ENCODE measurements at places on chromosomes 2 and 18.
A peak's percentile ranks its signal among the peaks of the same experiment; 100 is the strongest.

DNA sequence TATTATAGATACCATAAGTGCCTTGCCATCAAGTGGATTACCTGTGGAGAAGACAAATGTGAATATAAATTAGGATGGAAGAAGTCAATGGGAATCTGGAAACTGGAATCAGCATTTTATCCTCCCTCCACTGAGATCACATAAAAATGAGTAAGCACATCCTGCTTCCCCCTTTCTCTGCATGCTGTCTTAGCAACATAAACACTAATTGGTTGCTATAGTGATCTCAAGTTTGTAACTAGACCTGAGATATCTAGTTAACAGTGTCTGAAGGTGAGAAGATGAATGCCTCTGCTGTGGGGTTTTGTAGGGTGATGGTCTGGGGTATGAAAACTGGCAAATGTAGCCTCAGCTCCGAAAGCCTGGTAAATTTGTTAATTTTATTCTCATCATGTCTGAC lies 1357.5 kb upstream of the CELF4 start:
- no peak for DNase-seq

DNA sequence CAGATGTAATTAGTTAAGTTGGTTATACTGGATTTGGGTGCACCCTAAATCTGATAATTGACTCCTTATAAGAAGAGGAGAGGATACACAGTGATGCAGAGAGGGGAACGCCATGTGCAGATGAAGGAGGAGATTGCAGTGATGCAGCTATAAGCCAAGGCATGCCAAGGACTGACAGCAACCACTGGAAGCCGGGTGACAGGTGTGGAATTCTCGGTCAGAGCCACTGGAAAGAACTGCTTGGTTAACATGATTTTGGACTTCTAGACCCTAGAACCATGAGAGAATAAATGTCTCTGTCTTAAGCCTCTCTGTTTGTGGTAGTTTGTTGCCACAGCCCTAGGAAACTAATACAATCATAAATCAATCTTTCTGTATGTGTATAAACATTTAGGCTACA lies 403.3 kb upstream of the CDH20 start:
- no peak for DNase-seq

- DNase-seq: no peak
Measured at GRCh38 chr2:44954889-44955592, 13.5 kb downstream of the SIX3 start.

GRCh38 chr2:225073198-225073597 lies 30.9 kb upstream of the DOCK10 start:
- DNase-seq: no peak

GRCh38 chr2:68834737-68835376 lies 36.3 kb downstream of the BMP10 start:
- no peak for DNase-seq

- DNase-seq: no peak
Measured at GRCh38 chr2:54029721-54030395, 59.1 kb upstream of the PSME4 start.

DNA sequence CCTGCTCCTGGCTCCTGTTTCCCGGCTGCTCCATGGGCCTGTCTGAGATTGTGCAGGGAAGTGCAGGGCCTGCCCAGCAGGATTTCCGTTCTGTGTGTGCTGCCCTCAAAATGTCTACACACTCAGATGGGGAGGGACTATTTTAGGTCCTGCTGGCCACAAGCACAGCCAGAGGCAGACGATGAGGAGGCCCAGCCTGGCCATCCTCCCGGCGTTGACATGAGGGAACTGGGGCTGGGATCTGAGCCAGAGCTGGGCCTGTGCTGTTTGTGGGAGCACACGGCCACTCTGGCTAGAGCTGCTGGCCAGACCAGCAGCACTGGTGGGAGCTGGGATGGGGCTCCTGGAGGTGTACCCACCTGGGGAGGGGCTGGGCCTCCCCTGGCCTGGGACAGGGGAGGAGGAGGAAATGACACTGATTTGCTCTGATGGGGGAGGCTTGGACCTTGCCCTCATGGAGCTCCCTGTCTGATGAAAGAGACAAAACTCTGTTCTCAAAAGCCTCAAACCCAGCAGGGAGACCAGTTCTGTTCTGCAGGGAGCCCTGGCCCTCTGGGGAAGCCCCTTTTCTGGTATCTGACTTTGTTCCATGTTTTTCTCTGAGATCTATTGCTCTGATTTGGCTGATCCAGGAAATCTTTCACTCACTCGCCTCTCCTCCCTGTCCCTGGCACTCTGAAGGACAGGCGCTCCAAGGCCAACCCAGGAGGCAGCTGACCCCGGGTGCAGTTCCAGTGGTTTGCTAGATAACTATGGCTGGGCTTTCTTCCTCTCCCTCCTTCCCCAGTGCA lies 161.8 kb downstream of the DYSF start:
- peak; percentile 76 for DNase-seq

- peak; percentile 7 for DNase-seq
Measured at GRCh38 chr18:59783138-59783537, 85.9 kb upstream of the CCBE1 start.

- no peak for DNase-seq
Measured at GRCh38 chr2:42834161-42834560, 41.8 kb upstream of the HAAO start.

- DNase-seq: no peak
Measured at GRCh38 chr2:240914645-240915525, 8.7 kb downstream of the CROCC2 start.

DNA sequence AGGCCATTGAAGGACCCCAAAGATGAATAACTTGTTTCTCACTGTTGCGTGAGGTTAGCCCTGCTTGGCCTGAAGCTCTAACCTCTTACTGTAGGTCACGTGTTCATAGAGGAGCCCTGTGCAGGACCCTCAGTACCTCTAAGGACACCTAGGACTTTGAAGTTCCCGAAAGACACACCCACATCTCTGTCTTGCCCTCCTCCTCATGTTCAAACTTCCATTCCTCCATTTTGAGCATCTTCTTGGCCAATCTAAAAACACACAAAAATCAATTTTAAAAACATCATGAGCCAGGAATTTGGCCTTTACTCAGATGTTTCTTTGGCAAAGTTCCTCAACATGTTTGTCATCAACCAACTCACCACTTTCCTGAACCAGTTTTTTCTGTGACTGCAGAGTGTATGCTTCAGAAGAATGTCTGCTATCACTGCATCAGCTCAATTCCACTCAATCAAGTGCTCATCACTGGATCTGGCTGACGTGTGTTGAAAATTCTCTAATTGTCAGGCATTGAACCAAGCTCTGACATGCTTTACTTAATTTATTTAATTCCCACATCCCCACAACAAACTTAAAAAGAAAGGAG lies 101.6 kb downstream of the AP1S3 start:
- DNase-seq: no peak

- no peak for DNase-seq
Measured at GRCh38 chr2:44740678-44741077, 200.8 kb upstream of the SIX3 start.

DNA sequence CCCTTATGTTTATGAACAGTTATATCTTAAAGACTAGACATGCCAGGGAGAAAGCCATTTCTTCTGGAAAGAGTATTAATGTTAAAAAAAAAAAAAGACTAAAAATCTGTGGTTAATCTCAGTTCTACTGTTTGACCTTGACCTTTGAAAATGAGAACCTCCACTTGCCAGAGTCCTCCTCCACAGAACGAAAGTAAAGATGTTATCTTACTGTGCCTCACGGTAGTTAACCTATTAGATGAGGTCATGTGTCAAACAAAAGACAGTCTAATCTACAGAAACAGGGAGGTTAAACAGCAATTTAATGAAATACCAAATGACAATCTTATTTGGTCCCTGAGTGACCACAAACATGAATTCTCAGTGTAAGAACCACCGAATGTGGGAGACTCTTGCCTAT lies 51.2 kb downstream of the SLC14A2 start:
- no peak for DNase-seq

GRCh38 chr18:22848615-22849014 lies 84.5 kb upstream of the RBBP8 start:
- DNase-seq: no peak

GRCh38 chr18:75314606-75315005 lies 104.0 kb downstream of the TSHZ1 start:
- DNase-seq: no peak

DNA sequence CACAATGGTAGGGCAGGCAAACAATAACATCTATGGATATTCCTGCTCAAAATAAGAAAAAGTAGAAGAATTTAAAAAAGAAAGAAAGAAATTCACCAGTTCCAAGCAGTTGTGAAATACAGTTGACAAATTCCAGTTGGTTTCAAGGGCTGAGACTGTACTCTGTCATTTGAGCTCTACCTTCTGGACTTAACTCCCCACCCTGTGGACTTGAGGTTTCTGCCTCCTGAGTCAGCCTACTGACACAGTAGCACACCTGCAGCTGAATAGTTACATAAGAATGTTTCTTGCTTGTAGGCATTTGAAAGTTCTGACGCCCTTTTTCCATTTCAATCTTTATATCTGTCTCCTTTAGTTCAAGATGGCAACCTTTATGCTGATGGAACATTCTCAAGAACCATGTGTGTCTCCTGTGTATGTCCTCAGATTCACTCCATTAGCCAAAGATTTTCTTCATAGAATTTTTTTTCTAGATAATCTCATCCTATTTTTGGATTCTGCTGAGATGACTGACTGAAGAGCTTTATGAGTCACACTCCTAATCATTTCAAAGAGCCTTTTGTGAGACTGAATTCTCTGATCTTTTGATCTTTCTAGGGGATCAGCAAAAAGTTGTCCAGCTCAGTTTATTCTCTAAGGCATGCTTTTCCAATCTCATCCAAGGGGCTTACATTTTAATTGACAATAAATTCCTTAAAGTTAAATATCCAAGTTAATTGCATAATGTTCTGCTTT lies 19.1 kb downstream of the NETO1 start:
- DNase-seq: no peak
